ENCODE measurements at places on chromosomes 12 and 14. TPM values are rescaled to one million over a fixed set of nuclear protein-coding genes. Genes with fewer than 3 reads are reported as not detected.

Gene AKAP6
- 0.56 TPM for total RNA-seq

Gene REP15
- total RNA-seq, result 1.5 TPM

Gene TRIP11
- total RNA-seq, result 30.9 TPM

Gene LALBA
- total RNA-seq, result not detected

Gene SDS
- total RNA-seq, result not detected

Gene SLC25A21
- 0.09 TPM for total RNA-seq

Gene IAPP
- not detected for total RNA-seq

Gene ANO2
- 33.1 TPM for total RNA-seq

Gene KLRG1
- 8.9 TPM for total RNA-seq

Gene SETD3
- total RNA-seq, result 53.8 TPM

Gene PLCZ1
- total RNA-seq, result not detected

Gene CCDC196
- total RNA-seq, result not detected

Gene RPGRIP1
- total RNA-seq, result not detected

Gene ADAM21
- total RNA-seq, result 0.18 TPM

Gene HOXC6
- 0.66 TPM for total RNA-seq

Gene TAC3
- total RNA-seq, result not detected

Gene SMCO2
- total RNA-seq, result 0.36 TPM

Gene IFNG-AS1
- total RNA-seq, result not detected

Gene CNOT2
- 144 TPM for total RNA-seq

Gene SLC15A5
- not detected for total RNA-seq

Gene NEUROD4
- not detected for total RNA-seq

Gene FAM90A1
- total RNA-seq, result not detected
